Activated gamma-delta T cell treated with anti-CD3 and anti-CD28 coated beads, Interleukin-2, amount 50 U/mL, for 16 hours (primary cell): ENCODE measurements at places on chromosomes 3 and 15.

- peak; percentile 43 for DNase-seq
These were observed 200.5 kb downstream of the AKAP13 start for GRCh38 chr15:85580879-85581278.

- no peak for DNase-seq
These were observed 188.4 kb downstream of the ADAMTSL3 start for GRCh38 chr15:83842281-83842680.

DNA sequence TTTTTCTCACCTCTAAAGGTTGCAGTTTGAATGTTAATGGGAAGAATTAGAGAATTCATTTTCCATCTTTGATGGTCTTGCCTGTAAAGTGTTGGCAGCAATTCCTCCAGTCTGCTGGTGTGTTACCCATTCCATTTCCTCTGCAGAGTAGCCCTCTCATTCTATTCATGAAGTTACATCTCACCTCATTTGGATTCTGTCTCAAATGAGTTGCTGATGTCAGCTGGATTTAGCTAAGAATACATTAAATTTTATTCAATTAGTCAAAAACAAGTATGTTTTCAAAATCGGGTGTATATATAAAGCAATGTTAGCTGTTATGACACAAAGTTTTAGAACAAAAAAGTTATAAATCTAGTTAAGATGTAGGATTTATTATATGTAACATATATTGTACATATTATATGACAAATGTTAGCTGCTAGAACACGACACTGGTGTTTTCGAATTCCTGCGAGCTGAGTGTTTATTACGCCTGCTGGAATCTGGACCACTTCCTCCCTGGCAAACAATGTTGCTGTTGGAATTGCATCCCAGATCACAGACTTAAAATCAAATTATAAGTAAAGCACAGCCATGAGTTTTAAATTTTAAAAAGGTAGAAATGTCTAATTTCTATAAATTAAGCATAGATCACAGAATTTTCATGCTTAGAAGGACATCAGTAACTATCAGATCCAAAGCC, 516.2 kb downstream of the OCA2 start:
- DNase-seq = no peak

DNA sequence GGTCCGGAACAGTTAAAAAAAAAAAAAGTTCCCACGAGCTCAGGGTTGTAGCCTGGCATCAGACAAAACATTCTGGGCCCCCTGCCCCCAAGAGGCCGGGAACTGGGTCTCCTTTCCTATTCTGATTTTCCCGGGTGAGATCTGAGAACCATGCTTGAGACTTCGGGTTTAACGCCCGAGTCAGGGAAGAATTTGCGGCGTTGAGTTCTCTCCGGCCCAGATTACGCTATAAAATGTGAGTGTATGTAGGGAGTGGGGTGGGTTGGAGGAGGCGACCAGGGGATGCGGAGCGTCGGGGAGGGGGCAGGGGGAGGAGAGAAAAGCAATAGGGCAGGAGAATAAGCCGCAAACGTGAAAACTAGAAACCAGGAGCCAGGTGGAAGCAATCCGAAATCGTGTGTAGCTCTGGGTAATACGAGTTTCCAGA, 2.7 kb downstream of the ZIC1 start:
- no peak for DNase-seq

DNA sequence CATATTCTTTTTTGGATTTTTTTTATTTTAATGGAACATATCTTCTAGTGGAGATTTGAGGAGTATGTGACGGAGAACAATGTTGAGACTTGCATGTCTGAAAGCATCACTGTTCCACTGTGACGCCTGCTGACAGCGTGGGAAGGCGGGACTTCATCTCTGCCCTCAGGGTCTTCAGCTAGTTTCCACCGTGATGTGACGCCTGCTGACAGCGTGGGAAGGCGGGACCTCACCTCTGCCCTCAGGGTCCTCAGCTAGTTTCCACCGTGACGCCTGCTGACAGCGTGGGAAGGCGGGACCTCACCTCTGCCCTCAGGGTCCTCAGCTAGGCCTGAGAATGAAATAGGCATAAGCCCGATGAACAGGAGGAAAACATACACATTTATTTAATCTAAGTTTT, 70.7 kb downstream of the LMLN start:
- DNase-seq = no peak

GRCh38 chr3:194148383-194148782, 12.4 kb downstream of the HES1 start:
- no peak for DNase-seq

DNA sequence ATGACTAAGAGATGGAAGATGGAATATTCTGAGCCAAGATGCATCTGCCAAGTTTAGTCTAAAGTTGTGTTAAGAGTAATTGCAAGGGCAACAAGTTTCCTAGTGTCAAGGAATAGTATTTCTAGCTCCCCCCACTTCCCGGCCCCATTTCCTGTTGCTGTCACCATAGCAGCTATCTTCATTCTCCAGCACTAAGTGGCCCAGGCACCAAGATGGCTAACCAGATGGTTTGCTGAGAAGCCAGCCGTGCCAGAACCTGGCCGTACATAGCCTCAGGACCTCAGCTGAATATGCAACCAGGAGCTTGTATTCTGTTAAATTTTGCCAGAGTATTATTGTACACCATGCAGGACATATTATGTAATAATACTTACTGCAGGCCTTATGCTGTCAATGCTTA, 108.8 kb upstream of the UMPS start:
- DNase-seq = no peak

- no peak for DNase-seq
These were observed 15.3 kb downstream of the RLBP1 start for GRCh38 chr15:89205991-89206585.
